ENCODE measurements at places on chromosomes 6 and 20.
A peak's percentile ranks its signal among the peaks of the same experiment; 100 is the strongest.

GRCh38 chr6:25536781-25537180 is 115.2 kb upstream of the SCGN start:
- DNase-seq: no peak

GRCh38 chr20:39036011-39036410 is 73.9 kb downstream of the DHX35 start:
- DNase-seq: no peak

DNA sequence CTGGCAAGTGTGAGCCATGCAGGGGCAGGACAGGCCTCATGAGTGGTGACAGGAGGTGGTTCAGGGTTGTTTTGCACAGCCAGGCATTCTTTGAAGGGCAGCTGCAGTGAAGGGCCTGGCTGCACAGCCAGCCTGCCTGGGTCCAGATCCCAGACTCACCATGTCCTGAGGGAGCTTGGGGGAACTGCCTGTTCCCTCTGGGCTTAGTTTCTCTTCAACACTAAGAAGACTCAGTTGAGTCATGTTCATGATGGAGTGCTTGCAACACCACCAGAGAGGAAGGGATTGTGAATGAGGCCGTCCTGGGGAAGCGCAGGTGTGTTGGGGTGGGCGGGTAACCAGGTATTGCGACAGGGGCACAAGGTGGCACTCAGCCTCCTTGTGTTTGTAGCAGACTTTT is 102.4 kb downstream of the CDH26 start:
- no peak for DNase-seq

- DNase-seq: peak; percentile 59
Observed at GRCh38 chr6:108862479-108863191, 14.4 kb downstream of the ARMC2 start.

GRCh38 chr20:6703656-6704055 is 63.8 kb upstream of the BMP2 start:
- DNase-seq: no peak

Data from K562 (cell line).